ENCODE measurements at places on chromosomes 7 and 10.

DNA sequence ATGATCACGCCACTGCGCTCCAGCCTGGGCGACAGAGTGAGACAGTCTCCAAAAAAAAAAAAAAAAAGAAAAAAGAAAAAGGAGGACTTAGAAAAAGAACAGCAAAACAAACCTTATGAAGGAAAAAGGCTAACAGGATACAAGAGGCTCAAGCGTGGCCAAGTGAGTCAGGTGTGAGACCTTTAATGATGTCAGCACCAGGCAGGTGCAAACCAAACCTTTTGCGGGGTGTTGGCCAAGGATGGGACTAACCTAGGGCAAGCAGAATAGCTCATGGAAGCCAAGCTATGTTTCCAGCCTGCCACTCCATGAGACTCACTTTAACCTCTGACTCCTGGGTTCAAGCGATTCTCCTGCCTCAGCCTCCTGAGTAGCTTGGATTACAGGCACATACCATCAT, 11.3 kb upstream of the GNA12 start:
- no peak for DNase-seq

DNA sequence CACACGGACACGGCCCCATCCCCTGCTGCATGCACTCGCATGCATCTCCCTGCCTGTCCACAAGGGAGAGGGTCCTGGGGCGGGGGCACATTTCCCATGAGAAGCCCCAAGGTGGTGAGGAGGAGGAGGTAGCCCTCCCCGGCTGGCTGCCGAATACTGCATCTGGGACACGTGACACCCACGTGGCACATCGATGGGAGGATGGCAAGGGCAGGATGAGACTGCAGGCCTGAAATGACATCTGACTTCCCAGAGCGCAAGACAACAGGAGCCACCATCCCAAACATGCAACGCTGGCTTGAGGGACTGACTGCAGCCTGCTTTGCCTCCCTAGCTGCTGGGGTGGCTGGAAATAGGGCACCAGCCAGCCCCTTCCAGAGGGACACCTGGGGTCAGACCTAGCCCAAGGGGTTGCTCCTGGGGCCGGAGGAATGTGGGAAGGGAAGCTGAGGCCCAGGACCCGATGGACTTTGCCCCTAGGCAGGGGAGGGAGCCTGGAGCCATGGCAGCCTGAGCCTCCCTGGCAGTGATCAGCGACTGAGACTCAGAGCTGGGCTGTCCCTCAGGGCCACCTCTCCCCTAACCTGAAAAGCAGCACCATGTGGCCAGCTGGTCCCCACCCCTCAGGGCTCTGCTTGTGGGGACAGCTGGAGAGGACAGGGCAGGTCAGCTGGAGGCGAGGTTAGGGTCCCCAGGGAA, 16.1 kb downstream of the BUD23 start:
- no peak for DNase-seq

- DNase-seq, result peak; percentile 51
Measured at GRCh38 chr7:150937848-150938561, 40.1 kb downstream of the KCNH2 start.

- DNase-seq, result peak; percentile 31
Measured at GRCh38 chr10:69516316-69516715, 56.9 kb downstream of the NEUROG3 start.

GRCh38 chr10:125820701-125821100, 2.4 kb downstream of the UROS start:
- no peak for DNase-seq

GRCh38 chr7:69115788-69116187, 482.5 kb upstream of the AUTS2 start:
- no peak for DNase-seq

Measured in NCI-H146 (cell line).